ENCODE measurements at places on chromosomes 6 and 20.
A peak's percentile ranks its signal among the peaks of the same experiment; 100 is the strongest.

DNA sequence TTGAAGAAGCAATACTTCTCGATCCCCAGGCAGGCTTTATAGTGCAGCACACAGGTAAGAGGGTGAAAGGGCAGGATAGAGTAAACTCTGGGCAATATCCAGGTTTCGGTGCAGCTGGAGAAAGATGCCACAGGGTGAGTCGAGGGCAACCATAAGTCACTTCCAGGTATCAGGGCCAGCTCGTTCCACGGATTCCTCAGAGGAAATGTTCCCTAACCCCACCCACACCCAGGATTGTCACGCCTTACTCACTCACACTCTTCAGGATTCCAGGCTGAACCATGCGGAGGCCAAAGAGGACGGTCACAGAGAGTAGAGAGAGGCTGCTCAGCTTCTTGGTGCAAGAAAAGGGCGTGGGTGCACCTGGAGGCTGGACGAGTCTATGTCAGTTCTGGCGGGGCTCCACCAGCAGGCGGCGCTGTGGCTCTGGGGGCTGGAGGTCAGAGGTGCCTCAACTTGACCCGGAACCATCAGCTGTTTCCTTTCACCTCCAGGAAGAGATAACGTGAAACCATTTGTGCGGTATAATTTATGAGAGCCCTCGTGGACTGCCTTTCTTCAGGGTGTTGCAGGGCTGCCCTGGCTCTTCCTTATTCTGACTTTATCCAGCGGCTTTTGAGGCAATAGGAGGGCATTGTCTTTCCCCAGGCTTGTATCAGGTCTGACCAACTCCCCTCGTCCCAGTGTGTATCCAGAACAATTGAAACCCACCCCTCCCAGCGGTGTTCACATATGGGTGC, 14.5 kb upstream of the WFDC12 start:
- DNase-seq, result peak; percentile 10

DNA sequence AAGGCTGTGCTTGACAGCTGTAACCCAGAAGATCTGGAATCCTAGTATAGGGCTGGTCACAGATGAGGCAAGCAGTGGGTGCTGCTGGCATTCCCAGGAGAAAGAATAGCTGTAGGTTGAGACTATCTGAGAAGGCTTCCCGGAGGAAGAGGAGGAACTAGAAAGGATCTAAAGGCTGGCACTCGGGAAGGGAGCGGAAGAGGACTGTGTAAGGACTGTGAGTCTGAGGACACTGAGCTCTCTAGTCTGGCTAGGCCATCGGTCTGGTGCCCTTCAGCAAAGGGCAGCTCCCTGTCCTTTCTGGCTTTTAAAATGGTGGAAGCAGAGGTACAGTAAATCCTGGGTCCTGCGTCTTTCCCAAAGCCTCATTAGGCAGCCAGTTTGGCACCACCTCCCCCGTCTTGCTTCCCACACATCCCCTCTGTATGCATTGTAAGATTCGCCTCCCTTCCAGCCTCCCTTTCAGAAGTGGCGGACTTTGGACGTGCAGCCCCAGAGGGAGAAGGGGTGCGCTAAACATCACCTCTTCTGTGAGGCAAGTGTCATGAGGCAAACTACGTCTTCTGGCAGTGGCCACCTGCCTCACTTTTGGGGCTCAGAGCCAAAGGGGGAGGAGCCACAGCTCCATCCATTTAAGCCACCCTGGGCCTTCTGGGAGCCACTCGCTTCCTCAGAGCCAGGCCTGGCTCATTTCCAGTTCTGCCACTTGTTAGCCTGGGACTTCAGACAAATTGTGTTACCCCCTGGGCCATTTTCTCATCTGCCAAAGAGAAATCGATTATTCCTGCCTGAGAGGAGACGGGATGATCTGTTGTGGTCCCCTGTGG, 8.6 kb downstream of the SNPH start:
- no peak for DNase-seq

- peak; percentile 10 for DNase-seq
Measured at GRCh38 chr6:88865275-88865674, 98.1 kb downstream of the RNGTT start.

DNA sequence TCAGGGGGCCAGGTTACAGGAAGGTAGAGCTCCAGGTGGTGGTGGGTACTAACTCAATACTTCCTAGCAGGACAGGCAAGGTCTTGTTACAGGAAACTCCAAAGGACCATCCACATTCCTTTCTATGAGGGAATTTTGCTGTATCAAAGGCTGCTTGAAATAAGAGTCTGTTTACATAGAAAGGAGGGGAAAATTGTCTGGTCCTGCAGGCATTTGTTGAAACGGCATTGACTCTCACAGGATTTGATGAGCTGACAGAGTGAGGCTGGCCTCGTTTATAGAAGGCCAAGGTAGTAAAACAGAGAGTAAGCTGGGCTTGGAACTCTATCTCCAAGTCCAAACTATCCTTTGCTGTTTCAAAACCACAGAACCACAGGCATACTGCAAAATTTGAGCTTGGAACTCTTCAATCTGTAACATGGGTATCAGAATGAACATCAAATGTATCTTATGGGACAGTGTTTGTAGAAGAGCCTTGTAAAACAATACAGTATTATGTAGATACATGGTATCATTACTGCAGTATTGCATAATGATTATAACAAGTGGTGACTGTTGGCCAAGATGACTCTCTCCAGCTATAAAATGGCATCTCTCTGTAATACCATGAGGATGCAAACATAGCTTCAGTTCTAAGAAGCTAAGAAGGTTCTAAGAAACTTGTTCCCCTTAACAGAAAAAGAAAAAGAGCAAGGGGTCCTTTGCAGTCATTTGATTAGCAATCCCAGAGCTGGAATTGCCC, 61.5 kb downstream of the TRAM2 start:
- DNase-seq, result no peak

GRCh38 chr20:33915726-33916331, 77.9 kb upstream of the RALY start:
- peak; percentile 43 for DNase-seq

Measured in CD4-positive, alpha-beta T cell treated with Interleukin-4 for 4 hours (primary cell).